ENCODE measurements at places on chromosomes 12 and 14. TPM values are rescaled to one million over a fixed set of nuclear protein-coding genes. Genes with fewer than 3 reads are reported as not detected.

DNA sequence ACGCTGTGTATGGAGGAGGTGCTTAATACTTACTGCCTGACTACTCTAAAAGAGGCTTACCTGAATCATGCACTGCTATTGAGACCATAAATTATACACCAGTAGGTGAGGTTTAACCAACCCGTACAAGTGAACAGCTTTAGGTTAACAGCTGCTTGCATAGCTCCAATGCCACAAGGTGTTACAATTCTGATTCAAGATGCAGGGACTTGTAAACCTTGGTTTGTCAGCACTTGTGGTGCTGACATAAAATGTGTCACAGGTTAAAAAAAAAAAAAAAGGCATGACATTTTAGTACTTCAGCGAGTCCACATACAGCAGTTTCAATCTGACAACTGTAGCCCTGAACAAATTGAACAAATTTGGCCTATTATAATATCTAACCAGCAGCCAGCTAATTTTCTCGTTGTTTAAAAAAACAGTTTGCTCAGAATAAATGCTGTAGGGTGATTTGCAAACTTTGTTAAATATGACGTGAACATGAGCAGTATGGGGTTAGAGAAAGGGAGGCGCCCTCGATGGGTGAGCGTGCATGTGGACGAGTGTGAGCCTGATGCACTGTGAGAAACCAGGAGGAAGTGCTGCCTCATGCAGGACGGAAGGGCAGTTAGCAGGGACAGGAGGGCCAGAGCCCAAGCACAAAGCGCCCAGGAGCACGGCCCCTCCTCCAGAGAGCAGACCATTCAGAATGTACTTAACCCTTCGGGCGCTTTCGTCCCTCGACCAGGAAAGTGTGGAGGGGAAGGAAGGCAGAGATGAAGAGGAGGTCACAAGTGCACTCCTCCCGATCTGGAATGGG, 44.7 kb downstream of the TCHP start:
- DNase-seq, result no peak

GRCh38 chr14:30290001-30290400, 269.0 kb upstream of the G2E3 start:
- no peak for DNase-seq

DNA sequence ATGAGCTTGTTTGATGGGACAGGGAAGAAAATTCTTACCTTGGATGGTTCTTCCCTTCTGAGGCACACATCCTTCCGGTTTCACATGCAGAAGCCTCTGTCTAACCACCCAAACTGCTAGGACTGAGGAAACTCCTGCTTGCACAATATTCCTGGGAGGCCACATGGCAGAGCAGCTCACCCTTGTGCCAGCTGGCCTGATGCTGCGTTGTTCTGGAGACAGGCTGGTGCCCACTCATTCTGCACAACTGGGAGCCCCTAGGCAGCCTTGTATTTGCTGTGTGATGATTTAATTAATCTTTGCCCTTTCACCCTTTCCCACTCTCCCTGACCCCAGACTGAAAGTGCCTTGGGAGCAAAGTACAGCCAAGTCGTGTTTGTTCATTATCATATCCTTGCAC, 130.8 kb downstream of the RTN1 start:
- DNase-seq, result peak; percentile 49

DNA sequence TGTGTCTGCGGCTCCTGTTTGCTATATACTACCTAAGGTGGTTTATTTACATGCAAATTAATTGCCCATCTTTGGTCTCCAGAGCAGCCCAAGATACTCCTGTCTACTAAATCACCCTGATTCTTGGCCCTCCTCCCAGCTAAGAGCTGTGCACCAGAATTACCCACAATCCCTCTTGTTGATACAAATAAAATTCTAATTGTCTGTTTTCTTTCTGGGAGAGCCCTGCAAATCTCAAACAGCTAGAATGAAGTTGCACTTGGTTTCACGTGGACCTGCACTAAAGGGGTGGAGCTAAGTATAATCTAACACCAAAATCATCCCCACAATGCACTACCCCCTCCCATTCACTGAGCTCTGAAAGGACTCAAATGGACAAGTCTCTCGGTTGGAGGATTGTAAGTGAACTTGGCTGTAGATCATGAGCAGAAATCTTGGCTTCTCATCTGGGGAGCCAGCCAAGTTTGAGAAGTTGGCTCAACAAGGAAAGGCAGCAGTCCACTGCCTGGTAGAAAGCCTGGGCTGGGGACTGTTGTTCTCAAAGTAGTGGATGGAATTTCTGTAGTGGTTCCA, 6.6 kb downstream of the MAX start:
- DNase-seq, result peak; percentile 58

DNA sequence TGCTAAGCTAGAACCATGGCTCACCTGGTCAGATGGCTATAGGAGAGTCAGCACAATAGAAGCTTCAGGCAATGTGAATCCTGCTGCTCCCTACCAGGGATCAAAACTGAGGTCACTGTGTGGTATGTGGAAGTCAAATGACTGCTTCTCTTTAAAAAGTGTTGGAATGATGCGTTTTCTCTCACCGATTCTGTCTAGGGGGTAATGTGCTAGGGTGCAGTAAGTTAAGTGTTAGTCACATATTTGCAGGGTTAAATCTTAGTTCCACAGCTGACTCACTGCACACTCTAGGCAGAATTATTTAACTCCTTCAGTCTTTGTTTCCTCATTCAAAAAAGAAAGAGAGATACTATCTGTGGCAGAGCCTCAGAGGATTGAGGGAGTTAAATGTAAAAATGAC, 696.6 kb downstream of the DIO2 start:
- no peak for DNase-seq

GPRC5D gene
- total RNA-seq, result not detected

EMP1 gene
- 99.9 TPM for total RNA-seq

CMTM5 gene
- total RNA-seq, result 0.27 TPM

- no peak for DNase-seq
Measured at GRCh38 chr14:94066089-94066676, 14.8 kb downstream of the DDX24 start.

KRT71 gene
- not detected for total RNA-seq

DNA sequence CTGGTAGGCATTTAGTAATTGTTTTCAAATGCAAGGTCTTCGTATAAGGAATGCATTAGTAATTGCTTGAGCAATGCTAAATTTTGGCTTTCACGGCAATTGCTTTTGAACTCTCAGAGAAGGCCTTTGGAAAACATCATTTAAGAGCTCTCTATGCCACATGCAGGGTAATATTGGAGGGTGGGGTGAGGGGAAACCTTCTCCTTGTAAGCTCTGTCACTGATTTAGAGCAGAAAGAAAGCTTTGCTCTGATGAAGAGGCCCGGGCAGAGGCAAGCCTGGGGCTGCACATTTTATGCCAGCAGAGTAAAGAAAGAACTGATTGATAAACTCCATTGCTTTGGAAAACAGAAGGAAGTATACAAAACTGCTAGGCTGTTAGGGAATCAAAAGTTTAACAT, 70.9 kb downstream of the TRIM9 start:
- DNase-seq, result no peak

DNA sequence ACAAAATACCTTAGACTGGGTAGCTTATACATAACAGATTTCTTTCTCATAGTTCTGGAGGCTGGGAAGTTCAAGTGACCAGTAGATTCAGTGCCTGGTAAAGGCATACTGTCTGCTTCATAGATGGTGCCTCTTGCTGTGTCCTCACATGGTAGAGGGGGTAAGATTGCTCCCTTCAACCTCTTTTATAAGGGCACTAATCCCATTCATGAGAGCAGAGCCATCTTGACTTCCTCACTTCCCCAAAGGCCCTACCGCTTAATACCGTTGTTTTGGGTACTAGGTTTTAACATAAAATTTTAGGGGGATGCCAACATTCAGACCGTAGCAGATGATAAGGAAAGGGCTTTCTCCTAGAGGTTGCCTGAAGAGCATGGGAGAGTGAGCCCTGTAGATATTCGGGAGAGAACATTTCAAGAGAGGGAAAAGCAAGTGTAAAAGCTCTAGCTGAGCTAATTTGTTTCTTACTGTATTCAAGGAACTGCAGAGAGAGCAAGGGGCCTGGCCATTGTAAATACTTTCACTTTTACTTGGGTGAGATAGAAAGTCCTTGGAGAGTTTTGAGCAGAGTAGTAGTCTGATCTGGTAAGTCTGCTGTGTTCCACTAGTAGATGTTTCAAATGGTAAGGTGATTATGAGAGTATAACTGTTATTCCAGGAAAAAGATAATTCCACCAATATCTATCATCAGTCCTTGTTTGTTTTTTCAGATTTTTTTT, 27.3 kb downstream of the FRS2 start:
- DNase-seq, result no peak

GRCh38 chr14:104728631-104729030, 4.6 kb downstream of the ADSS1 start:
- no peak for DNase-seq

RNFT2 gene
- 0.62 TPM for total RNA-seq

PRICKLE1 gene
- 14.4 TPM for total RNA-seq

DNA sequence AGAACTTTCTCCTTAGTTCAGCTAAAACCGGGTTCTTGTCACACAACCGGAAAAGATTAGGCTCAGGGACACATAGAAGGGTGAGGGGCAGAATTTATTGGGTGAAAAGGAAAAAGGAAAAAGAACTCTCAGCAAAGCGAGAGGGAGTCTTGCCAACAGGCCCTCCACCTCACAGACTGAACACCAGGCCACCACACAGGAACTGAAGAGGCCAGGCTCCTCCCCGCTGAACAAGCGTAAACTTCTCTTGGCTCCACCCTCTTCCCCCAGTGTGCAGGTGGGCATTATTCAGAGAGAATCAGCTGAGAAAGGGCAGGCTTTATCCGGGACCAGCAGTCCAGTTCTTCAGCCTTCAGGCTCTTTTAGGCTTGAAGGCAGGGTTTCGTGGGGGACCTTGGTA, 125.6 kb upstream of the FGD4 start:
- no peak for DNase-seq

DNA sequence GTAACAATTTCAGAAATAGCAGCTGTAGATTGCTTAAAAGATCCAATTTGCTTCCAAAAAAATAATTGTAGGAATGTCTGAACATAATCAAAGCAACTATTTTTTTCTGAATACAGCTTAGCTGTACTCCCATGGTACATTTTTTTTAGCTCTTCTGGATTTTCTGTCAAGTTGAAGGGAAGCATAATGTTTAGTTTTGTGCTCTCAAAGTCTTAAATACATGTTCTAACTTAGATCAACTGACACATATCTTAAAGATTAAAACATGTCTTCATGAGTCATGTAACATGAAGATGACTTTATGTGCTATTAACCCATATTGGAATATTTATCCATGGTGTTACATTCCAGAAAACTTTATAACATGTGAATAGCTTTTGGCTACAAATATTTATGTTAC, 255.7 kb downstream of the BTG1 start:
- no peak for DNase-seq

GRCh38 chr12:29299633-29300032, 81.3 kb downstream of the ERGIC2 start:
- DNase-seq, result no peak

- no peak for DNase-seq
Measured at GRCh38 chr14:61476105-61476753, 154.8 kb downstream of the PRKCH start.

DNA sequence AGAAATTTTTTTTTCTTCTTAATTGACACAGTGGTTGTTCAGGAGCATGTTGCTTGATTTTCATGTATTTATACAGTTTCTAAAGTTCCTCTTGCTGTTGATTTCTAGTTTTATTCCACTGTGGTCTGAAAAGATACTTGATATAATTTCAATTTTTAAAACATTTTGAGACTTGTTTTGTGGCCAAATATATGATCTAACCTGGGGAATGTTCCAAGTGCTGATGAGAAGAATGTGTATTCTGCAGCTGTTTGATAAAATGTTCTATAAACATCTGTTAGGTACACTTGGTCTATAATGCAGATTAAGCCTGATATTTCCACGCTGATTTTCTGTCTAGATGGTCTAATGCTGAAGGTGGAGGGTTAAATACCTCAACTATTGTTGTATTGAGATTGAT, 151.4 kb upstream of the IFNG-AS1 start:
- no peak for DNase-seq

DNA sequence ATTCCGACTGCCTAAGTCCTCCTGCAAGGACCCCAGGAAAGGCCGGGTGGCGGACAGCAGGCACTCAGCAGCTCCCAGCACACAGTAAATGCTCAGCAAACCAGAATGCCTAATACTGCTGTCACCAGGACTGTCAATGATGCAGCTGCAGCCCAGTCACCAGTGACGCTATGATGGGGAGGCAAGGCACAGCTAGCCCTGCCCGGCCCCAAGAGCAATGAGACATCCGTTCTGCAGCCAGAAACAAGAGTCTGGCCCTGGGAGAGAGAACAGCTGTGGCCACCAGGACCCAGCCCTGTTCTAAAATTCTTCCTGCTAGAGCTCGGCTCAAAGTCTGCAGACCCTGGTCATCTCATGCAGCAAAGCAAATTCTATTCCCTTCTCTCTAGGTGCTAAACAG, 69.8 kb downstream of the NCOR2 start:
- peak; percentile 87 for DNase-seq

DNA sequence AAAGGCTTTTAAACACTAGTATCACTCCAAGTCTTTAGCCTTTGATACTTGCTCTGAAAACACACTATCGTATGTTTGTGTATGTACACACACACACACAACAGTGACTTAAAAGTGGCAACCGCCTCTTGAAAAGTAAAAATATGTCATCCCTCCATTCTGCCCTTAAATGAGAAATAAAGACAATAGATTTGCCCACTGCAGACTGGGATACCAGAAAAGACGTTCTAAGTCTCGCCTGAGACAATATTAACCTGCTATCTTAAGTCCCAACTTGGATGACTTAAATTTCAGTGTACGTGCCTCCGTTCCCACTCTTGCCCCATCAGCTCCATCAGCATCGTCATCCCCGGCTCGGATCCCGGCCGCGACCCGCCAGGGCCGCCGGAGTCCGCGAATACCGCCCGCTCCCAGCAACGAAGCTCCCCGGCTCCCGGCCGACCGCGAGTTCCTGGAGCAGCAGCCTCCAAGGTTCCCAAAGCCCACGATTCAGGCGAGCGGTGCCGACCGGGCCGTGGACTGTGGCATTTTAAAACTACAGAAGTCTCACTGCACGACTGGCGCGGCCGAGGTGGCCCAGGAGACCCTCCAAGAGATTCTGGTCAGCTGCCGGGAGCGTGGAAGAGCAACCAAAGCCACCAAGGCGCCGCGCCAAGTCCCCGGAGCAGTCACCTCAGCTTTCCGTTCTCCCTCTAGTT, 2.8 kb upstream of the ARID2 start:
- DNase-seq, result peak; percentile 76

DNA sequence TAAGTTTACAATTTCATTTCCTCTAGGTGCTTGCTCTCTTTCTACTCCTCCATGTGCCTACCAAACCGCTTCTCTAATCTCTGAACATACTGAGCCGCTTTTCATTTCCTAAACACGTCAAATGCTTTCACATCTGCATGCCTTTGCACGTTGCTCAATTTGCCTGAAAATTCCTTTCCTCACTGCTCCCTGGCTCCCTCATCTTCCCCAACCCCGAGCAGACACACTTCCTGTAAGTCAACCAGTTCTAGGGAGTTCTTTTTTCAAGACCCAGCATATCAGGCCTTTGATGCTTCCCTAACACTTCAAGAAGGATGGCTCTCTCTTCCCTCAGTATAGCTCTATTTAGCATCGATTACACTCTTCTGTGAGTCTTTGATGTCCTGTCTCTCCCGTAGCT, 50.3 kb downstream of the LMO3 start:
- no peak for DNase-seq

Measured in Right ventricle myocardium superior (tissue), 1 donor.